ENCODE measurements at places on chromosomes 16 and 17.

DNA sequence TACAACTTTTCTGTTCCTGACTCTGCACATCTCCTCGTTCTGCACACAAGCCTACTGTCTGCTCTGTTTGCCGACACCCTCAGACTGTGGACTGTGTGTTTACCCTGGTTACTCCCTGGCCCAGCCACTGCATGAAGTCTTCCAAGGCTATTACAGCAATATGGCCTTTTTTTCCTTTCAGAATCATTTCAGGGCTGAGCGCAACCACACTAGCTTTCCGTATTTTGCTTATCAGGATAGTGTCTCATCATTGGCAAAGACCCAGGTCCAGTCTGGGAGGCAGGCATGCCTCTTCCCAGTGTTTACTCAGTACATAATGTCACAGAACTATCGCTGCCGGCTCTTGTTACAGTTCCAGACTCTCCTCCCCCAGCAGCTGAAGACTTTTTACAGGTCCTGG, 10.1 kb downstream of the DNAH9 start:
- DNase-seq, result no peak

DNA sequence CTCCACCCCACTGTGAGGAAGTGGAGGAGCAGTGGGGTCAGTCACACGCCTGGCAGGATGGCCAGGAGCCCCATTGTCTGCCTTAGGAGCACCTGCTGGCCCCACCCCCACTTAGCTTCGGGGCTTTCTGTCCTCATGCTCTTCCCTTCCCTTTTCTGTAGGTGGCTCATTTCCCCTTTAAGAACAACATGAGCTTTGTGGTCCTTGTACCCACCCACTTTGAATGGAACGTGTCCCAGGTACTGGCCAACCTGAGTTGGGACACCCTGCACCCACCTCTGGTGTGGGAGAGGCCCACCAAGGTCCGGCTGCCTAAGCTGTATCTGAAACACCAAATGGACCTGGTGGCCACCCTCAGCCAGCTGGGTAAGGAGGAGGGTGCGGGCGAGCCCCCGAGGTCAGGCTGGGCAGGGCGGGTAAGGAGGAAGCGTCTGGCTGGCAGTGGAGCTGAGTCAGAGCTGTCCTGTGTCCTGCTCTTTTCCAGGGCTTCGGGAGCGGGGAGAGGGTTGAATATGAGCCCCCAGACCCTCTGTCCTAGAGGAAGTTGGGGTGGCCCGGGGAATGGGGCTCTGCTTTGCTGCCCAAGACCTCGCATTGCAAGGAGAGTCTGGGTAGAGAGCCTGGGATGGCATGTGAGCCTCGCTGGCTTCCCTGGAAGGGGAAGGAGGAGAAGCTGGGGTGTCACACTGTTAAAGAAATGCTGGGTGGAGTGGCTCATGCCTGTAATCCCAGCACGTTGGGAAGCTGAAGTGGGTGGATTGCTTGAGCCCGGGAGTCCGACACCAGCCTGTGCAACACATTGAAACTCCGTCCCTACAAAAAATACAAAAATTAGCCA, 9.2 kb upstream of the SERPINF1 start:
- no peak for DNase-seq

DNA sequence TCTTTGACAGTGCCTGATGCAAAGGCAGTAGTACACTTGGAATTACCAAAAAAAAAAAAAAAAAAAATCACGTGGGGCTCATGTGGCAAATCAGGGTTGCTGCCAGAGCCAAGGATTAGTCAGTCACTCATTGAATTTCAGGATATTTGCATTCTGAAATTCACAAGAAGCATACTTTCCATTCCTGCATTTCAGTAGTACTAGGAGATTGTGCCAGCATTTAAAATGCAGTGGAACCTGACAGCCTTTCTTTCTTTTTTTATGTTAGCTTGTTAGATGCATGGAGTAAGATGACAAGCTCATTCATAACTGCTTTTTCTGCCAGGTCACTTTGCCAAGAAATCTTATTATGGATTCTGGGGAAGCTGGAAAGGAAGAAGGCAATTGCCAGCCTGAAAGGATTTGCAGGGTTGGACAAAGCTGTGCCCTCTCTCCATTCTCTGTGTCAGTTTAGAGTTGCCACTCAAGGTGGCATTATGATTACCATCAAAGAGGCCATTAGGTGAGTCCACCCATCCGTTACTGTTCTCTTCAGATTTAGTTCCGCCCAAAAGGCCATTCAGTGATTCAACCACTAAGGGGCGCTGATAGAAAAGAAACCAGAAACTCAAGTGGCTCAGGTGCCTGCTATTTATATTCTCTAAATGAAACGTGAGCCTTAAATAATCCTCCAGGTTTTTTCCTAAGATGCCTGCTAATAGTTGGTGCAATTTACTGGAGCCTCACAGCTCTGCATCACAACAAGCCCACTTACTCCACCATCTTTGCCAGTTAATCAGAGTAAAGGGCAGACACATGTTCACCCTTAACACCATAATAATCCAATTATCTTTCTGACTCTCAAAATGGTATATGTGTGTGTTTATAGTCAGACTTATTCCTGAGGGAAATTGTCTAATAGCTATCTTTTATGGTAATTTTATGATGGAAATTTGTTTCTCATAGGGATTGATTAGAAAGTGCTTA, 59.0 kb downstream of the TANGO6 start:
- peak; percentile 3 for DNase-seq

- peak; percentile 69 for DNase-seq
These were observed 14.0 kb downstream of the VPS53 start for GRCh38 chr17:700504-701094.

GRCh38 chr17:63798572-63799106, 24.7 kb downstream of the DDX42 start:
- no peak for DNase-seq

DNA sequence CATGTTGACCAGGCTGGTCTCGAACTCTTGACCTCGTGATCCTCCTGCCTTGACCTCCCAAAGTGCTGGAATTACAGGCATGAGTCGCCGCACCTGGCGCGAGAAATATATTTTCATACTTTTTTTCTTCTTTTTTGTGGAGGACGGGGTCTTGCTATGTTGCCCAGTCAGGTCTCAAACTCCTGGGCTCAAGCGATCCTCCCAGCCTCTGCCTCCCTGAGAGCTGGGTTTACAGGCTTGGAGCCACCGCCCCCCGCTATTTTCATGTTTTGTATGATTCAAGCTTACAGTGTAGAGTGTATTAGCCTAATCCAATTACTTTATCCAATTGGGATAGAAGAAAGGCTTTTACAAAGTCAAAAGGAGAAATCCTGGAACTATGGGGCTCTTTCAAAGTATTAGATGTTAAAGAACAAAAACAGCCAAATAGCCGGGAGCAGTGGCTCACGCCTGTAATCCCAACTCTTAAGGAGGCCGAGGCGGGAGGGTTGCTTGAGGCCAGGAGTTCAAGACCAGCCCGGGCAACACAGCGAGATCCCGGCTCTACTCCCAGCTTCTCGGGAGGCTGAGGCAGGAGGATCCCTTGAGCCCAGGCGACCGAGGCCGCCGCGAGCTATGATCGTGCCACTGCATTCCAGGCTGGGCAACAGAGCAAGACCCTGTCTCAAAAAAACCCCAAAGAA, 1.4 kb upstream of the MAP1LC3B start:
- no peak for DNase-seq

DNA sequence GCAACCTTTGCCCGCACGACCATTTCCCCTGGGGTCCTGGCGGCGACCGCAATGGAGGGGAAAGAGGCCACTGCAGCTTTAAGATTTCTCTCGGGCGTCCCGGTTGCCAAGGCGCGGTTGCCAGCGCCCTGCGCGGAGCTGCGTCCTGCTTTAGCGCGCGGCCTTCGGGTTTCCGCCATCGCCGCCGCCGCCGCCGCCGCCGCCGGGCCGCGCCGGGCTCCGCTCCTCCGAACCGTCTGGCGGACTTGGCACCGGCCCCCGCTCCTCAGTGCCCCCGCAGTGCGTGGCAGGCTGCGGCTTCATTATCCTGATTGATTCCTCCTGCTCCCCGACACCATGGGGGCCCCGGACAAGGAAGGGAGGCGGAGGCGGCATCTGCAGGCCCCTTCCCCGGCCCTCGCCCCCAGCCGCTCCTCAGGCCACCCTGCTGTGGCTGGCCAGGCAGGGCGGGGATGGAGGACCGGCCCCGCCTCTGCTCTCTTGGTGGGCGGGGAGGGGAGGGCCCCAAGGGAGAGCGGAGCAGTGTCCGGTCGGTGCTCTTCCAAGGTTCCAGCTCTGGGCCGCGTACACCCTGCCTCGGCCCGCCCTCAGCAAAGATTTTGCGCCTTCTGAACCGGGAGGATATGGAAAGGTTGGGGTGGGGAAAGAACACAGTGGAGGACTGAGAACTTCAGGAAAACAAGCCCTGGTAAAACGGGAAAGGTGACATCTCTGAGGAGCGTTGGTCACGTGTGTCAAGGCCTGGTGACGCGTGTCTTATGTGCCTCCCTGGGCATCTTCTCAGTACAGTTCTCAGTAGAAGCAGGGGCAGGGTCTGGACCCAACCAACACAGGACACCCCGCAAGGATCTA, 34.0 kb downstream of the NEUROD2 start:
- no peak for DNase-seq

DNA sequence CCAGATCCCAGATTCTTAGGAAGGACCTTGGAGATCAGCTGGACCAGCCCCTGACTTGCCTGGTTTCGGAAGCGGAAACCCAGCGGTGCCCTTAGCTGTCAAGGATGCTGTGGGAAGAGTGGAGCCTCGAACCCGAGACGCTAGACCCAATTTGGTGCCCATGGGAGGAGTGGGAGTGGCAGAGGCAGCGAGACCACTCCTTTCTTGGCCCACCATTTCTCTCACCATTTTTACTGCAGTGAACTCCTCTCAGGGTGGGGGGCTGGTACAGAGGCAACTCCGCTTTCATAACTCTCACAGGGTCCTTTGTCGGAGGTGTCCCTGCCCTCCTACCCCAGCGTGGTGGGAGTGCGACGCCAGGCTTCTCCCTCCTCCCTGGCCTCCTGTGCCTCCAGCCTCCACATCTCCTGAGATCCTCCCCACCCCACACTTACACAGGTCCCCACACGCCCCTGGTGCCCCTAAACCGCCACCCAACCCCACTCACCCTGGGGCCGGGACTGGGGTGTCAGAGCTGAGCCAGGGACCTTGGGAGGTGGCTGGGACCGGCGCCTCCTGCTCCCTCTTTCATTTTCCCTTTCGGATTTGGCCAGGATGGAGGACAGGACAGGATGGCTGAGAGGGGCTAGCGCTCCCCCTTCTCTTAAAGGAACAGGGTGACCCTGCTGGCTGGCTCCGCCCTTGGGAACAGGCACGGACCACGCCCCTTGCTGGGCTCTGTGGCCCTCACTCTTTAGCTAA, at the start of gene GJD3:
Gene GJD3 (minus strand): TSS at position 617 of the 741 bp plus-strand sequence. CDS start 922 bp downstream, outside the sequence.
- DNase-seq, result no peak

- no peak for DNase-seq
These were observed 46.4 kb downstream of the NUP88 start for GRCh38 chr17:5373112-5373511.

DNA sequence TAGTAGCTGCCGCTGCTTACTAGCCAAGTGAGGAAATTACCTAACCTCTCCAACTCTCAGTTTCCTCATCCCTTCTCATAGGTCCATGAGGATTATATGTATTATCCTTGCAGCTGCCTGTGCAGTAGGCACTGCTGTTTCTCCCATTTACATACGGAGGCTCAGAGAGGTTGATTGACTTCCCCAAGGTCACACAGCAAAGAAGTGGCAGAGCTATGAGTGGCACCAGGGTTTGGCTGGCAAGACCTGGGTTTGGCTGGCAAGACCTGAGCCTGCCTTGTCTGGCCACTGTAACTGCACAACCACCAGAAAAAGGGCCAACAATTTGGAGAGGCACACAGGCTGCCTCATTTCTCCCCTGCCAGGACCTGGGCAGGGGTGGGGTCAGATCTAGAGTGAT, 2.5 kb upstream of the NDRG4 start:
- DNase-seq, result no peak

DNA sequence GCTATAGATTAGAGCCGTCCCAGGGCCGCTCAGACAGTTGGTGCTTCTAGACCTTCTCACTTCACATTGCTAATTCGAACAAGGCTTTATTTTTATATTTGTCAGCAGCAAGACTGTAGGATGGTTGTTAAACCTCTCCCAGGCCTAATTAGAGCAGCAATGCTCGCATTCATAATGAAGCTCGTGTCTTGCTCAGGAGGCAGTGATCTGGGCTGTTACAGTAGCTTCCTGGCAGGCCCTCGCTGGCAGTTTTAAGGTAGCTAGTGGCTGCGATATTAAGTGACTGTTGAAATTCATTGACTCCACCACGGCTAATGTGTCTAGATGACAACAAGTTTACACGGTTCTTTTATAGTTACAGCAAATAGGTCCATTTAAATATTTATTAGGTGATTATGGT, 23.2 kb upstream of the ANKFN1 start:
- no peak for DNase-seq

DNA sequence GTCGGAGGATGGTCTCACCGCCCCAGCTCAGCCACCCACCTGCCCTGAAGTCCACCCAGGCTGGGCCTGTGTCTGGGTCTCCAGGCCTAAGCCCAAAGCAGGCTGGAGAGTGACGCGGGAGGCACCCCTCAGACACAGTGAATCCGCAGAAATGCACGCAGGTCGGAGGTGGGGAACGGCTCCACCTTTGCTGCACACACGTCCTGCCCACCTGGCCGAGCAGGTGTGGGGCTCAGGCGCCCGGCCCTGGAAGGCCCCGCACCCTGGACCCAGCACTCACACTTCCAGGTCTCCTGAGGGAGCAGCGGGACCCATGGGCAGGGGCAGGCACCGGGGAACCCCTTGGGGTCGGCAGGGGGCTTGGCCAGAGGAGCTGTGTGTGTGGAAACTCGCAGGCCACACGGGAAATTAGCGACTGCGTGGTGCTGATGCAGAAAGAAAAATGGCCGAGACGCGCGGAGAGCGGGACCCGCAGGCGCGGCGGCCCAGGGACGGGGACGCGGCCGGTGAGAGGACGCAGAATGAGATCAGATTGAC, 10.7 kb downstream of the CYBC1 start:
- no peak for DNase-seq

DNA sequence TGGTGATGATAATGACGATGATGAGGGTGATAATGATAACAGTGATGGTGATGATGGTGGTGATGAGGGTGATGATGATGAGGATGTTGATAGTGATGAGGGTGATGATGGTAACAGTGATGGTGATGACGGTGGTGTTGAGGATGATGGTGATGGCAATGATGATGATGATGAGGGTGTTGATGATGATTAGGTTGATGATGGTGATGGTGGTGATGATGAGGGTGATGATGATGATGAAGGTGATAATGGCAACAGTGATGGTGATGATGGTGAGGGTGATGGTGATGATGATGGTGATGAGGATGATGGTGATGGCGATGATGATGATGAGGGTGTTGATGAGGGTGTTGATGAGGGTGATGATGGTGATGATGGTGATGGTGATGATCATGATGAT, 93.8 kb upstream of the ZNF469 start:
- no peak for DNase-seq

- peak; percentile 69 for DNase-seq
These were observed 64.6 kb downstream of the CDK5R1 start for GRCh38 chr17:32551186-32551955.

- DNase-seq, result no peak
These were observed 4.8 kb downstream of the BAIAP3 start for GRCh38 chr16:1338119-1338730.
